ENCODE measurements at places on chromosomes 11 and 22.

DNA sequence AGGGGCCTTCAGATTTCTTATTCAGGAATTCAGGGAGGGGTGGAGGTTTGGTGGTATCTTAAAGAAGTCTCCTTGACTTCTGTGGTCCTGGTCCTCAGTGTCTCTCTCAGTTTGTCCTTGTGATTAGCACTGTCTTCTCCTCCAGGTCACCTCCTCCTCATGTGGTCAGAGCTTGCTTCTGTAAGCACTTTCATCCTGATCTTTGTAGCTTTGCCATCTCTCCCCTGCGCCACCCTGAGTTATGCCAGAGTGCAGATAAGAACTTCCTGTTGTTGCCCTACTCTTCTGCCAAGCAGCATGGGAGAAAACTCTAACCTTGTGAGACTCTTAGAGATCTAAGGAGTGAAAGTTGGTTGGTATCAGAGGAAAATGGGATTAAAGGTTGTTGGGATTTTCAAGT, 30.9 kb downstream of the MICAL2 start:
- DNase-seq: peak; percentile 70

DNA sequence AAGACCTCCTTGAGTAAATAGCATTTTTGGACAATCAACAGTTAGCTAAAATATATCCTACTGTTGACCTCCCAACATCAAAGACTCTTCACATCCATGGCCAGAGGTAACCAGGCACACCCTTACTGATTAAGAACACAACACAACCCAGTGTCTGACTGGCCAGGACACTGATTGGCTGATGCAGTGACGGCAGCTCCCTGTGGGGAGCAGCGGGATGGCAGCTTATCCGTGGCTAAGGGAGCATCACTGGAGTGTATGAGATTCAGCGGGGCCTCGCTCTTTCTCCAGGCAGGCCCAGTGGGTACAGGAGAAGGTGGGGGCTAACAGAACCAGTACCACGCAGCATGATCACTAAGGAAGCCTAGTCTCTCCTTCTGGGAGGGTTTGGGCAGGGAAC, 10.3 kb upstream of the IL2RB start:
- DNase-seq: no peak

DNA sequence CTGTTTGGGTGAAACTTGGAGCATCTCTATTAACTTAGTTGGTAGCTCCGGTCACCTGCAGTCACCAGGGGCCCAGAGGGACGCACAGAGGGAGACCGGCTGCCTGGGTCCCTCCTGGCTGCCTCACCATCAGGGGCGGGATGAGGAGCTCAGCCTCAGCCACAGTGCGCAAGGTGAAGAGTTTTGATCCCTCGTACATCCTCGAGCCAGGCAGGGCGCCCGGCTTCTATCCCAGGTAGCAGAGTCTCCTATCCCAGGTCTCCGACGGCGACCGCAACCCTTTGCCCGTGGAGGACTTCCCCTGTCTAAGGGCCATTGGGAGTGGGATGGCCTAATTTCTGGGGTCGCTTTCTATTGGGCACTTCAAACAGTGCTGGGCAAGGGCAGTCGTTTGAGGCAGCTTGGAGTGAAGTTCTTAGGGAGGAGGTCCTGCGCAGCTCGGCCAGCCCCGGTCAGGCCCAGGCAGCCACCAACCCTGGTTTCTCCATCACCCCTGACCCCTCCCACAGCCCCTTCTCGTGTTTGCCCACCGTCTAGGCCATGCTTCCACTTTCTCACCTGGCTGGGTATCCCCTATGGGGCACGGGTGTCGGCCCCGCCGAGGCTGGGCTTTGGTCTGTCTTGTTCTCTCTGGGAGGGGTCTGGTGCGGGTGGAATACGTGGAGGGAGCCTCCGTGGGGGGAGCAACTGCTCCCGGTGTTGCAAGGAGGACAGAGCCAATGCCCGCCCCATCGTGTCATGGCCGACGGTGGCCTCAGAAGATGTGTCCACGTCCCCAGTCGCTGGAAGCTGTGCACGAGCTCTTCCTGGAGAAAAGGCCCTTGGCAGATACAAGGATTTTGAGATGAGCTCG, 3.6 kb upstream of the MRGPRG start:
- DNase-seq: no peak

GRCh38 chr11:128970598-128971190, 28.0 kb upstream of the TP53AIP1 start:
- no peak for DNase-seq
